Activated CD4-positive, alpha-beta T cell treated with anti-CD3 and anti-CD28 coated beads, Interleukin-2, amount 10 ng/mL, durations not matched to agents 24 days and 14 days (primary cell): ENCODE measurements at places on chromosomes 2 and 18.

DNA sequence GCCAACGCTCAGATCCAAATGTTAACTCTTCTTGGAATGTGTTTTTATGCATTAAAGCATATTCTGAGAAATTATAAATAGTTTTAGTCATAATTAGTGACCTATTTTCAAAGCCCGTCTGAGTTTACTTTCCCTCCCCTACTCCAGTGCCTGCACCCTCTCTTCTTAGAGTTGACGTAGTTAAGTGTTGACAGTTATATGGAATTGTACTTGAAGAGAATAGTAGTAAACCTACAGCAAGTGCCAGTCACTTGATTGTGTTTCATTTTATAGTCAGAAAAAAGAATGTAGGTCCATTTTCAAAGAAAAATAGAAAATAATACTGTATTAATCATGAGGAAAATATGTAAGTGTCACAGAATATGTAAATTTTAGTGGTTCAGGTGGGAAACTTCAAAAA lies 41.2 kb downstream of the ZCCHC2 start:
- DNase-seq, result peak; percentile 19

GRCh38 chr2:12116228-12116750 lies 369.9 kb downstream of the LPIN1 start:
- DNase-seq, result no peak

GRCh38 chr18:36758623-36759022 lies 70.2 kb downstream of the TPGS2 start:
- no peak for DNase-seq

DNA sequence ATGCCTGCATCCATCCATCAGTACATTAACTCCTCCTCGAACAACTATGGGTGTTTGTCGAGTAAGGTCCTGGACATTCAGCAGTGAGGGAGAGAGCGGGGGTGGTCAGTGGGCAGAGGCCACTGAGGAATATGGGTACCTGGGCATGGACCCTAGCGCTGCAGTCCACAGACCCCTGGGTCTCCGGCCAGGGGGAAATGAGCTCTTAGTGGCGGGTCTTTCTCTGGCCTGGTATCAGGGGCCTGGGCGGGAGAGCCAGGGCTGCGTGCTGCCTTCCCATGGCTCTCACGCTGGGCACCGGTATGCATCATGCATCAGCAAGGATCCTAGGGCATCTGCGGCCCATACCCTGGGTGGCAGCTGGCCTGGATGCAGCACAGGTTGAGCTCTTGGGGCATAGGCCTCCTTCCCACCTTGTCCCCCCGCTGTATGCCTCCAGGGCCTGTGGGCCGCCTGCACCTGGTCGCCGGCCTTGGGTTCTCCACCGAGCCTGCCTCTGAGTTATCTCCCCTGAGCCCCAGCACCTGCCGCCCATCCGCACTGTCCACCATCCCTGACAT lies 1.3 kb upstream of the MOCOS start:
- no peak for DNase-seq

GRCh38 chr2:125516496-125517109 lies 1139.4 kb upstream of the GYPC start:
- peak; percentile 58 for DNase-seq

DNA sequence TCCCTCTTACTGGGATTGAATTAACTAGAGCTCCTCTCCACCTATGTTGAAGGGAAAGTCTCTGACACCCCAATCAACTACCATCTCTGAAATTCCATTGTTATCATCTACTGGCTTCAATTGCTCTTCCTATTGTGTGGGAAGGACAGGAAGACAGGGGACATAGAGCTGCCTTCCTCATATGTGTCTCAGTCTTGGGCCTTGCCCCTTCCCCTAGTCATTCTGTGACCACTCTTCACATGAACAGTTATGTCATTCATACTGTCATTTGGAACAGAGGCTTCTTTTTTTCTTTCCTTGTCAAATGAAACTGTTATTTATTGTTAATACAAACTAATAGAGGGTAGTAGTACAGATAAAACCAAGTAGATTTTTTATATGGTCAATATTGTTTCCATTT lies 69.6 kb upstream of the EMILIN2 start:
- no peak for DNase-seq

DNA sequence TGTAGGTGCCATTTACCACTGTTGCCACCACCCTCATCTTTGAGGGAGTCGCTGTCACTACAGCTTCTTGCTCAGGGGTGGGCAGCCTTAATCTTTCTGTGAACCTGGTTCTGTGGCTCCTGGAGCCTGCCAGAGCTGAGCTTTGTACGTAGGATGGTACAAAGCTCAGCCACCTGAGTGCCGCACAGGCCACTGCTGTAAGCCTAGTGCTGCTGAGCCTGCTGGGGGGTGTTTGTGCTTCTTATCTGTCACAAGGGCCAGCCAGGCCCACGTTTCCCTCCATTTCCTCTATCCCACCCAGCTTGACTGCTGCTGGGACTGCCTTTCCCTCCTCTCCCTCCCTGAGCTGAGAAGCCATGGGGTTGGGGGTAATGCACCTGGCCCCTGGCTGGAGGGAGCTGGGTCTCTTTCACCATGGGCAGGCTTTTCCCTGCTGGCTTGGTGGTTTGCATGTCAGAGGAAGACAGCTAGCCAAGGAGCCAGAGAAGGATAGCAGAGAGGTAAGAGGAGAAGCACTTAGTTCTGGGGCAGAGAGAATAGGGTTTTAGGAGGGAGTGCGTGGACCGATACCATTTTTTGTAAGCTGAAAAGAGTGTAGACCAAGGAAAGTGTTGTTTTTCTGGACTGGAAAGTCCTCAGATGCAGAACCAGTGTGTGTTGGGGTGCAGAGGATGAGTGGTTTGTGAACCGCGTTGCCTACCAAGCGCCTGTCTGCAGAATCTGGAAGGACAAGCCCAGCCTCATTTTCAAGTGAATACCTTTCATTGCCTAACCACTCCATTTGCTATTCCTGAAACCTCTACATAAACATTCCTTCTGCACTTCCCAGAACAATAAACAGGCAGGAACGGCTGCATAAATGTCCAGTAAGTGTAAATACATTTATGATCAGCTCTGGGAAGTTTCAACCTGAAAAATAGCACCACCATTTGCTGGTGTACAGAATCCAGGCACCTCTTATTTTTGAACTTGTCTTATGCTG lies 45.1 kb upstream of the FHL2 start:
- DNase-seq, result no peak

DNA sequence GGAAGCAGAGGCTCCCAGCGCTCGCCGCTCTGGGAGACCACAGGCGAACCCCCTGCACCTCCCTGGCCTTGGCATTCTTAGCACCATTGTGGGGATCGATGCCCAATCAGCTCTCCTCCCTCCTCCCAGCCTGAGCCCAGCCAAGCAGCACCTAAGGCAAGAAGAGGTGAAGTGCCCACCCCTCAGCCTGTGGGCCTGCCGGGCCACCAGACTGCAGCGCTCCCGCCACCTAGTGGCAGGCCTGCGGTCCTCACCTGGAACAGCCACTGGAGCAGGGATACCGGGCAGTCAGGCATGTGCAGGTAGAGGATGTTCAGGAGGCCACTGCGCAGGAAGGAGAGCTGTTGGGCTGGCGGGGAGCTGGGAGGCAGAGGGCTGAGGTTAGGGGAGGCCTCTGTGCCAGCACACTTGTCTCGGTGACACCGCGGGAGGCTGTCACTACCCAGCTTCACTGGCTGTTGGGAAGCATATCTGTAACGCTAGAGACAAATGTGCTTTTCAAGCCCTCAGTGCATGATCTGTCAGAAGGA lies 35.2 kb downstream of the FAM178B start:
- peak; percentile 94 for DNase-seq

- no peak for DNase-seq
Measured at GRCh38 chr2:191009541-191010374, 4.2 kb downstream of the STAT1 start.

DNA sequence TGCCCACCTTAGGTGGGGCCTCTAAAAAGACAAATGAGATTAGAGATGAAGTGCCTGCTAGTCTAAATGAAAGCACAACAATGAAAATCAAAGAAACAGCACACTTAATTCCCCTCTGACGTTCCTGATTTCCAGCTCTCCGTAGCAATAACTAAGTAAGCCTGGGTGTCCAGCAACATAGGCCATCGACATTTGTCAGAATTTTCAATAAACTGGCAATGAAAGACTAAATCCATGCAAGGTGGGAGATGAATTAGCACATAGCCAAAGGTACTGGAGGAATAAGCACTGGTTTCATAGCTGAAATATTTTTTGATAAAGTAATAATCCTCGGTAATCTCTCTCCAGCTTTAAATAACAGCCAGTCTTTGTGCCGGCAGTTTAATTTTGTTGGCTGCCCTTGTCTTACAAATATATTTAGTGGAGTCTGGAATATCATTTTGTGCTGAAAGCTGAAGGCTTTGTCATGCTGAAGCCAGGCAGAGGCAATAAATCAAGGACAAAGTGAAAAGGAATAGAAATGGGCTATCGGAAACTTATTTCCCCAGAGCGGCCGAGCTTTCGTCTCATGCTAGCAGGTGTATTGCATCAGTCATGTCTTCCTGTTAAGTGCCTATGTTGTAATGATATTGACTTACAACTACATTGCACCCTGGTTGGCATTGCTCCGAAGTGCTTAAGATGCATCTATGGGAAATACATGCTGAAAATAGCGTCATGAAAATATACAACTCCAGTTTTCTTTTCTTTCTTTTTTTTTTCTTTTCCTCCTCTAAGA lies 790.1 kb downstream of the CNTNAP5 start:
- DNase-seq, result peak; percentile 4
